ENCODE measurements at places on chromosomes 4 and X.
A peak's percentile ranks its signal among the peaks of the same experiment; 100 is the strongest.

- DNase-seq: no peak
Observed at GRCh38 chr4:17317526-17317925, 194.4 kb downstream of the QDPR start.

DNA sequence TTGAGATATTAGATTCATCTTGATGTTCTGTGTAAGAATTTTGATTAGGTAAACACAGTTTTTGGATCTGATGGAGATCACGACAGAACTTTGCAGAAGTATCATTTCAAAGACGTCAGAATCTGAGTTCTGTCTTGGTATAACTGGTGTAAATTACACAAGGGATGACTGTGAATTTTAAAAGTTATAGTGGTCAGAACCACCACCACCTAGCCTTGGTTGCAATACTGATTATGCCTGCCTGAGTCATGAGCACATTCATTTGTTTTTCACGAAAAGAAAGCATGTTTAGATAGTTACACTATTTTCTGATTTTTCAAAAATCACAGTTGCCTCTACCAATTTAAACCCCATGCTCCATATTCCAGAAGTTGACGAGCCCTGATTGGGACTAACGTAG lies 54.8 kb downstream of the ZFX start:
- no peak for DNase-seq

DNA sequence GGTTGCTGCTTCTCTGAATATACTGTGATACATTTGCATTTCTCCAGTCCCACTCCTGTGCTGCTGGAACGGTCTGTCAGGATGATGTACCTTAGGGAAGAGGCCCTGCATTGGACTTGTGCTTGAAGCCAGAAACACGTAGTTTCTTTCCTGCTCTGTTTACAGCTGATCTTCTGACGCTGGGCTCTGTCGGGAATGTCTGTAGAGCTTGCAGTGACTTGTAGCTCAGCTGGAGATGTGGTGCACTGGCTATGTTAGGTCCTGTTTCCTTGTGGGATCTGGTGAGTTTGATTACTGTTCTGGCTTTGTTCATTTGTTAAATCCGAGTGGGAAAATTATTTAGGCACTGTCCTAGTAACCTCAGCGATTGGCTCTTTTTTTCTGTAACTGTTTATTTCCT lies 137.2 kb upstream of the WDR1 start:
- no peak for DNase-seq

GRCh38 chr4:95510145-95510544 lies 38.6 kb downstream of the UNC5C start:
- no peak for DNase-seq

DNA sequence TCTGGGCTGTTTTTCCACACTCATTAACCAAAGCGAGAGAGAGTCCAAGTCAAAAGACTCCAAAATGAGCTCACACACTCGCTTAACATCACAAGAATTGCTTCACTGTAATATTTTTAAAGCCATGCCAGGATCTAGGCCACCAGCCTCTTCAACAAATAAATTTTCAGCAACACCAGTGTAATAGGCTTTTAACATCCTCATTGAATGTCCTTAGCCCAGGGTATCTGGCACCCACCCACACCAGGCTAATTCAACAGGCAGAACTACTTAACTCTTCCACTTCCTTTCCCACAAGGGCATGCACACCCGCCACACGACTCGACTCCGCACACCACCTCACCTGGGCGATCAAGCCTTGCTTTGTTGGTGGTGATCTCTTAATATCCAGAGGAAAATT lies 34.2 kb downstream of the FAT1 start:
- DNase-seq: no peak

DNA sequence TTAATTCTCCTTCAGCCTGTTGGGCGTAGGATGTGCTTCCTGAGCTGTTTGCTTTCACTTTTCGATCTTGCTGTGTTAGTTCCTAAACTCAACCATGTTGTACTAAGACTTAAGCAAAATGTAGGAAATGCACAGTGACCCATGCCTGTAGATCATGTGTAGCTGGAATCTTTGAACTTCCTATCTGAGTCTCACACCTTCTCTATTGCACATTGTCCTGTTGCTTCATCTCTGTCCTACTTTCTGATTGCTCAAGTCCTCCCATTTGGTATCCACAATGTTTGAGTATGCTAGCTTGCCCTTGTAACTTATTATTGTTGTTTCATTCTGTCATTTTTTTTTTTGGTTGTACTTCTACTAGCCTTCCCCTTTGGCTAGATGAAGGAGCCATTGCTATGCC lies 239.6 kb downstream of the PPP1R2C start:
- no peak for DNase-seq

- DNase-seq: peak; percentile 71
Observed at GRCh38 chr4:137635601-137636000, 103.3 kb upstream of the PCDH18 start.

GRCh38 chrX:25941087-25941486 lies 197.1 kb upstream of the MAGEB18 start:
- no peak for DNase-seq

- DNase-seq: no peak
Observed at GRCh38 chr4:86306816-86307215, 53.0 kb downstream of the MAPK10 start.

DNA sequence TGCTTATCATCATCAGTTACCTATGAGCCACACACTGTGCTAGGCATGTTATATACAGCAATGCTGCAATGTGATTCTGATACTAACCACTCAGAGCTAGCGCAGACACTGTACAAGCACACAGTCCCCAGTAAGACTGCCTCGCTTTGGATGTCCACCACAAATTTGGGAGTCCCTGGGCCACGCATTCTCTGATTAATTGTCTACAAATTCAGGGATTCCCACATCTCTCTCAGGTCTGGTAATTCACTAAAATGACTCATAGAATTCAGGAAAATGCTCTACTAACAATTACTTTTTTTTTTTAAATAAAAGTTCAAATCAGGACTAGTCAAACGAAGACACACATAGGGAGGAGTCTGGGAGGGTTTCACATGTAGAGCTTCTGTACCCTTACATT lies 652.1 kb upstream of the AADAT start:
- no peak for DNase-seq

- no peak for DNase-seq
Observed at GRCh38 chr4:56657818-56658217, 23.3 kb downstream of the HOPX start.

GRCh38 chrX:119150163-119151050 lies 22.8 kb upstream of the KIAA1210 start:
- DNase-seq: no peak

DNA sequence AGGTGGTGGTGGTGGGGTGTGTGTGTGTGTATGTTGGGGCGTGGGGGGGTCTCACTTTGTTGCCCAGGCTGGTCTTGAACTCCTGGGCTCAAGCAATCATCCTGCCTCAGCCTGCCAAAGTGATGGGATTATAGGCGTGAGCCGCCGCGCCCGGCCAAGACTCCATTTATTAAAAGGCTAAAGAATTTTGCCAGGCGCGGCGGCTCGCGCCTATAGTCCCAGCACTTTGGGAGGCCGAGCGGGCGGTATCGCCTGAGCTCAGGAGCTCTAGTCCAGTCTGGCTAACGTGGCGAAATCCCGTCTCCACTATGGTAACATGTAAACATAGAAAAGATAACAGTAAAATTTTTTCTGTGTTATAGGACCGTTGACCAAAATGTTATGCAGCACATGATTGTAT lies 3.7 kb upstream of the UBA1 start:
- no peak for DNase-seq

DNA sequence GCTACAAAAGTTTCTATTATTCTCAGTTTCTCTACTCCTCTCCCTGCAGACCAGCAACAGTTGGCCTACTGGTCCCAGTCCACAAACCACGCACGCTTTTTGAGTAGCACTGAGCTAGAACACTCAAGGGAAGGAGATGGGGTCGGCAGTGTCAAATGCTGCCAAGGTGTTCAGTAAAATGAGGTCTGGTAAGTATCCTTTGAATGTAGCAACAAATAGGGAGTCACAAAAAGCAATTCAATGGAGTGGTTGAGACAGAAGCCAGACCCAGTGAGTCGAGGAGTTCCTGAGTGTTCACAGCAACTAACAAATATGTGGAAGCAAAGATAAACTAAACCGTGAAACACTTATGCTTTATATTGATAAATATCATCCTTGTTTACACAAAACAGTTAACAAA lies 355.7 kb downstream of the MID1IP1 start:
- no peak for DNase-seq

- no peak for DNase-seq
Observed at GRCh38 chr4:139227729-139228404, 50.8 kb upstream of the ELF2 start.

- no peak for DNase-seq
Observed at GRCh38 chrX:29890646-29891200, 324.6 kb upstream of the MAGEB2 start.

- DNase-seq: no peak
Observed at GRCh38 chr4:145583191-145584055, 35.8 kb upstream of the MMAA start.

DNA sequence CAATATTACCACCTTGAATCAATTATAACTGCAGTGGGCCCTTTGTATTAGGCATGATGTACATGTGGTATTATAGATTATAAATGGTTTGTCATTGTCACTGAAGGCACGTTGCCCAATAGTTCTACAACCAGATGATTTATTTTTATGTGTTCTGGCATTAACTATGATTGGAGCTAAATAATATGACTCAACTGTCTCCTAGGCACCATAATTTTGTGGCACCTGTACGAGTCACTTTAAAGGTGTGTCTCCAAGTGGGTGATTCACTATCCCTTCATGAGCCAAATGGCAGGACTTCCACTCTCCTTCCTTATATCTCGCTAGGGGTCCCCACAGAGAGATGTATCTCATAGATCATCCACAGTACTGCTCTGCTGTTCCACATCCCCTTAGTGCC lies 6.1 kb upstream of the SMPX start:
- no peak for DNase-seq

- no peak for DNase-seq
Observed at GRCh38 chr4:152149745-152150144, 386.1 kb downstream of the FBXW7 start.

- DNase-seq: no peak
Observed at GRCh38 chr4:1547131-1547855, 136.8 kb downstream of the FAM53A start.

DNA sequence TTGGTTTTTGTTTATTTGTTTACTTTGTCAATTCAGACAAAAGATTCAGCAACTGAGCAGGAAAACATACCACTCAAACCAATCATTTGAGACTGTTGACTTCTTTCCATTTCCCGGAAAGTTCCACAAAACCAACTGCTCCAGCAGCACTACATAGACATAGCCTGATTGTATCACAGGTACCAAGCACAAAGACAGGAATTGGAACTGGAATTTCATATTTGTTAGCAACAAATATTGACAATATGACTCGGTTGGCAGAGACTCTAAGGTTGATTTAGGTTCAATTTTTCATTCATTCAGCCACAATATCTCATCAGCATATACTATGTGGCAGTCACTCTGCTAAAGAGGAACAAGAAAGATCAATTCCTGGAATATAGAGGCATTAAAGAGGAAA lies 364.0 kb downstream of the ZIC3 start:
- no peak for DNase-seq

- DNase-seq: no peak
Observed at GRCh38 chrX:37846141-37846540, 1.2 kb downstream of the DYNLT3 start.

GRCh38 chr4:168540086-168540485 lies 43.2 kb downstream of the PALLD start:
- no peak for DNase-seq

DNA sequence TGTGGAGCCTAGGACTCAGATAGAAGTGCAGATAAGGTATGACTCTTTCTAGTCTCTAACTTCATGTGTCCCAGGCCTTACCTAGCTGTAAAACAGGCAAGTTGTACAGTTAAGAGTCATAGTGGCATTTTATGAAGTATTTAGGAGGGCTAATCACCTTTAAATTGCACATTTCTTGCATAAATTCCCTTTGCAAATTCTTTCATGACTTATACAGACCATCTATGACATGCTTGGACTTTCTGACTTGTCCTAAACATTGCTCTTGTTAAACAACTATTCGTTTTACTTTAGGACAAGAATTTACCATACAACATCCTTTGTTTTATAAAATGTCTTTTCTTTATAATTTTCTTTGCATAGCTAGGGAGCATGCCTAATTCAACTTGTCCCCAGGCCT lies 7.8 kb upstream of the RRAGB start:
- no peak for DNase-seq

- no peak for DNase-seq
Observed at GRCh38 chr4:165926307-165926706, 53.3 kb downstream of the TLL1 start.

DNA sequence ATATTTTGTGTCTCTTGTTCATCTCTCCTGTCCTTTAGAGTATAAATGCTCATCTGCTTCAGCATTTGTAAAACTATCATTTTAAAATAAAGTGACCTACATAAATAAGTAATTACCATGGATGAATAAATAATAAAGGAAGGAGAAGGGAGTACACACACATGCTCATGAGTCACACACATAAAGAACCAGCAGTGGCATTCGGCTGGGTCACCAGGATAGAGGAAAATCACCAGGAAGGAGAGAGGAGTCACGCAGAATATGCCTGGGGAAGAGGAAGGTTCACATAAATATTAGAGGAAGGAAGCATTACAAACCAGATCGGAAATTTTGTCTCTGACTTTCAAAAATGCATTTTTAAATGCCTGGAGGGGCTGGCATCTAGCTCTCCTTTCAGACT lies 38.5 kb upstream of the MED14 start:
- DNase-seq: no peak

DNA sequence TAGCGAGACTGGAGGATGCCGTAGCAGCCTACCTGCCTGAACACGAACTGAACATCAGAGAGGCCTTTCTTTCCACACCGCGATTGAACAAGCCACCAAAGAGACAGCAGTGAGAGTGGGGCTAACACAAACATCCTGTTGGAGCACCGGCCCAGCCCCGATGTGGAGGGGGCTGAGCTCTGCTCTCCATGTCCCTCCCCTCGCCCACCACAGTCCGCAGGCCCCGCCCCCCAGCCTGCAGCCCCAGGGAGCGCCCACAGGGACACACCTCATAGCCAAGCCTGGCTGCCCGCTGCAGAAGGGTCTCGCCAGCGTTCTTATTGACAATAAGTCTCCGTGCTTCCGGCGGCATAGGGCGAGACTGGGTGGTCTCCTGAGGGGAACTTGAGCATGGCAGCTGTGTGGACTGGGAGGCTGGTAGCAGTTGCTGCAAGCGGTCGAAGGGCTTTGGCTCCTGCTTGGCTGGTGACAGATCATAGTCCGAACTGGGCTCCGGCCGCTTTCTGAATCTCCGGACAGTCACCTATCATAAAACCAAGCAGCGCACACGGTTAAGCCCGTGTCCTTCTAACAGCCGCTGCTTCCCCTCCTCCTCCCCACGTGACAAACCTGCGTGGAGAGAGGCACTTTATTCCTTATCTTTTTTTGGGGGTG lies 35.8 kb downstream of the BCOR start:
- no peak for DNase-seq

DNA sequence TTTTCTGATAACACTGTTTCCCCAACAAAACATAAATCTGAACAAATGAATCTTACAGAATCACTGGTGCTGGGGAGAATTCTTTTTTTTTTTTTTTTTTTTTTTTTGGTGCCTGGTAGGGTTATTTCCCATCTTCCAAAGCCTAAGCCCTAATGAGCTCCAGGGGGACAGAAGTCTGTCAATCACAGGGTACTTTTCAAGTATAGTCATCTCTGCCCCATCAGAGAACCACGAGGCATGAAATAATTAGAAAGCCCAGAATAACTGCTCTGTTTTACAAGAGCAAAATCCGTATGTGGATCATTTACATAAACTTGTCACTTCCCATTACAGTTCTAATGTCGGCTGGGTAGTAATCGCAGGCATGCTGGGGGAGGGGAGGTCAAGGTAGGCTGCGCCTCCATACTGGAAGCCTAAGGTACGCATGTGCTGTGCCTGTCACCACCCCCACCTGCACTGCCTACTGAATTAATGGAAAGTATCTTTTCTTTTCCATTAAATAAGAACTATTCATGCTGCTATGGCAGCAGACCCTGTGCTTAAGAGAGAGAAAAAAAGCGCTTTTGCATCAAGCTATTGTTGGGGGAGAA lies 164.7 kb upstream of the LEF1 start:
- DNase-seq: no peak
